ENCODE measurements at places on chromosomes 7 and 10.

DNA sequence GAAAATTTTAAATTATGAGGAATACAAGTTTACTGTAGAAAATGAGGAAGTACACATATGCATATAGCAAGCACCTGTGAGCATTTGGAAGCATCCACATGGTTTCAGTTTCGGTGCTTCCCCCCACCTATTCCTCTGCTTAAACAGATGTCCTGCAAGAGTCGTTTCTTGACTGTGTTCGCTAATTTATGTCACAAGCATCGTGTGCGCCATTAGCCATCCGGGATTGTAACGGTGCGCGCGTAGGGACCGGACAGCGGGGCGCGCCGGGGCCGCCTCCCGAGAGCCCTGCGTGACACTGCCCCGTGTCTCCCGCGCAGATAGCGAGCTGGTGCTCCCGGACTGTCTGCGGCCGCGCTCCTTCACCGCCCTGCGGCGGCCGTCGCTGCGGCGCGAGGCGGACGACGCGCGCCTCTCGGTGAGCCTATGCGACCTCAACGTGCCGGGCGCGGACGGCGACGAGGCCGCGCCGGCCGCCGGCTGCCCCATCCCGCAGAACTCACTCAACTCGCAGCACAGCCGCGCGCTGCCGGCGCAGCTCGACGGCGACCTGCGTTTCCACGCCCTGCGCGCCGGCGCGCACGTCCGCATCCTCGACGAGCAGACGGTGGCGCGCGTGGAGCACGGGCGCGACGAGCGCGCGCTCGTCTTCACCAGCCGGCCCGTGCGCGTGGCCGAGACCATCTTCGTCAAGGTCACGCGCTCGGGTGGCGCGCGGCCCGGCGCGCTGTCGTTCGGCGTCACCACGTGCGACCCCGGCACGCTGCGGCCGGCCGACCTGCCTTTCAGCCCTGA is 90.9 kb downstream of the NEURL1 start:
- peak; percentile 89 for DNase-seq

GRCh38 chr7:75953931-75954330 is 39.0 kb downstream of the POR start:
- DNase-seq, result no peak

DNA sequence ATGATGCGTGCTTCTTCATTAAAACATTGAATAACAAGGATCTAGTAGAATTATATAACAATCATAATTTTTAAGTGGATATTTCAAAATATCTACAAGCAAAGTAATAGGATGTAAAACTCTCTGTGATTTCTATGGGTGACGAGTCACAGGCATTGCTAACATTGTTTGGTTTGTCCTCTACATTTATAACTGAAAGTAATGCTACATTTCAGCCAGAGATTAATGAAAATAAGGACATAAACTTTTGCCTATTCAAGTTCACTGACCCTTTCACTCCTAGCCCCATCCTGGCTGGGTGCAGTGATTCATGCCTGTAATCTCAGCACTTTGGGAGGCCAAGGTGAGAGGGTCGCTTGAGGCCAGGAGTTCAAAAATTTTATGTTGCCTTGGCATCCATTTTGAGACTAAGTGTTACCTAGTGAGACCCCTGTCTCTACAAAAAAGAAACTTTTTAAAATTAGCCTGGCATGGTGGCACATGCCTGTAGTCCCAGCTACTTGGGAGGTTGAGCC is 38.4 kb upstream of the HSPA12A start:
- DNase-seq, result no peak

GRCh38 chr10:31051703-31052102 is 20.0 kb upstream of the ZNF438 start:
- no peak for DNase-seq

- DNase-seq, result no peak
These were observed 10.6 kb upstream of the SAMD8 start for GRCh38 chr10:75100764-75101291.

- DNase-seq, result no peak
These were observed 125.3 kb downstream of the CUX1 start for GRCh38 chr7:101942603-101943210.

All from CD4-positive, alpha-beta T cell treated with Interleukin-12 subunit alpha and Interleukin-12 subunit beta, for 1 hour (primary cell).